ENCODE measurements at places on chromosomes 4 and X. TPM values are rescaled to one million over a fixed set of nuclear protein-coding genes. Genes with fewer than 3 reads are reported as not detected.

The SMR3B gene
- not detected for total RNA-seq

GRCh38 chr4:176277162-176277904, 8.3 kb upstream of the ASB5 start:
- no peak for DNase-seq

- DNase-seq = no peak
Measured at GRCh38 chrX:40081679-40082068, 16.1 kb downstream of the BCOR start.

GRCh38 chr4:81442484-81443085, 29.1 kb downstream of the RASGEF1B start:
- DNase-seq = no peak

DNA sequence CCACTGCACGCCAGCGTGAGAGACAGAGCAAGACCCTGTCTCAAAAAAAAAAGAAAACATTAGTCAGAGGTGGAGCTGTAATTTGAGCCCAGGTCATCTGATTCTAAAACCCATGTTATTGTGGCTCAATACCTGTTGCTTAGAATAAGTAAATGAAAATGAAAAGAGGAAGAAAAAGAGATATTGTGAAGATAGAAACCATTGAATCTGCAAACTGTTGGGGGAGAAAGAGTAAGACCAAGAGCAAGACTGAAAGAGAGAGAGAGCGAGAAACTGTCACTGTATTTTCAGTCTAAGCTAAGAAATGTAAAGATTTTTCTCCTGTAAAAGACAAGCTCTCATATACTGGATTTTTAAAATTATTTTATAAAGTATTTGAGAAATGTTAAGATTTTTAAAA, 9.7 kb upstream of the IGSF1 start:
- no peak for DNase-seq

Measured in mesenteric fat pad (tissue), 1 donor.